Skin of body (tissue), 3 donors: ENCODE measurements at places on chromosomes 1 and 21. TPM values are rescaled to one million over a fixed set of nuclear protein-coding genes. Genes with fewer than 3 reads are reported as not detected.

MCOLN2 gene
- total RNA-seq = 1.8 TPM

MROH7 gene
- total RNA-seq = 2.4 TPM

TRIM46 gene
- 0.20 TPM for total RNA-seq

ZNF648 gene
- 0.89 TPM for total RNA-seq

OR2T29 gene
- not detected for total RNA-seq

NCMAP gene
- total RNA-seq = 0.49 TPM

LMX1A gene
- total RNA-seq = 1.1 TPM

TAS1R3 gene
- total RNA-seq = 0.39 TPM

SH2D1B gene
- total RNA-seq = not detected

GPR37L1 gene
- not detected for total RNA-seq

CD53 gene
- 18.4 TPM for total RNA-seq

MX2 gene
- total RNA-seq = 4.5 TPM

DDAH1 gene
- total RNA-seq = 20.7 TPM

FAAH gene
- 11.2 TPM for total RNA-seq

CYP4A22 gene
- total RNA-seq = not detected

NES gene
- total RNA-seq = 54.7 TPM

MCOLN3 gene
- total RNA-seq = 1.6 TPM
